ENCODE measurements at places on chromosomes 3 and 15.

DNA sequence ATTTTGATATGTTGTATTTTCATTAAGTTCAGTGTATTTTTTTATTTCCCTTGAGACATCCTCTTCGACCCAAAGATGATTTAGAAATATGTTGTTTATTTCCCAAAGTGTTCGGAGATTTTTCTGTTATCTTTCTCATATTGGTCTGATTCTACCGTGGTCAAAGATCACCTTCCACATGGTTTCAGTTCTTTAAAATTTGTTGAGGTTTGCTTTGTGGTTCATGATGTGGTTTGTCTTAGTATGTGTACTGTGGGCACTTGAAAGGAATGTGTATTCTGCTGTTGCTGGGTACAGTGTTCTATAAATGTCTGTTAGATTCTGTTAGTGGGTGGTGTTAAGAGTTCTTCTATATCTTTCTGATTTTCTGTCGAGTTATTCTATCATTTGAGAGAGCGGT is 103.4 kb upstream of the FHIT start:
- DNase-seq: no peak

DNA sequence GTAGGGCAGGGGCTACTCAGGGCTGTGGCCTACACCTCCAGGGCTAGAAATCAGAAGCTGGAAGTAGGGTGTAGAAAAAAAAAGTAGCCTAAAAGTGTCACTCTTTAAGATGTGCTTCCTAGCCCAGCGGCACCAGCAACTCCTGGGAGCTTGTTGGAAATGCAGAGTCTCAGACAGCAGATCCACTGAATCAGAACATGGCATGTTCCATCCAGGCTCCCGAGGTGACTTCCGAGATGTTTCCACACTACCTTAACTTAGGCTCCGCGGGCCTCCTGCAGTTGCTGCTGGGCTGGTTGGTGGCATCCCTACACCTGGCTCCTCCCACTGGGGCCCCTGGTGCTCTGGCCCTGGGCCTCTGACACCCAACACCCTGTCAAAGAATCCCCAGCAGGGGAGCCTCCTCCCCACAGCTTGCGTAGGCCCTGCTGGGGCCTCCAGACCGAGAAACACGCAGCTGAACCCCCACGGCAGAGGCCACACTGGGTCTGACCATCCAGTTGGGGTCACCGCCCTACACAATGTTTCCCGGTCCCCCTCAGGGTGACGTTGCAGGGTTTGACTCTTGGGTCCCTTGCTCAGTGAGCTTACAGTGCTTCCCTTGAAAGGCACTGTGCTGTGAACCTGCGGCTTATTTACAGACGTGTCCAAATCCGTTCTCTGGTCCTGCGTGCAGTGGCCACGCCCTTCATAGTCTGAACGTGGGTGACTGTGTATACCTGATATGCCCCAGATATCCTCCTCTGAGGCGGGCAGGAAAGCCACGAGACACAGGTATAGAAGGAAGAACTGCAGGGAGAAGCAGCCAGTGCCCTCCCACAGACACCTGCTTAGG is 46.5 kb downstream of the FAM174B start:
- no peak for DNase-seq

DNA sequence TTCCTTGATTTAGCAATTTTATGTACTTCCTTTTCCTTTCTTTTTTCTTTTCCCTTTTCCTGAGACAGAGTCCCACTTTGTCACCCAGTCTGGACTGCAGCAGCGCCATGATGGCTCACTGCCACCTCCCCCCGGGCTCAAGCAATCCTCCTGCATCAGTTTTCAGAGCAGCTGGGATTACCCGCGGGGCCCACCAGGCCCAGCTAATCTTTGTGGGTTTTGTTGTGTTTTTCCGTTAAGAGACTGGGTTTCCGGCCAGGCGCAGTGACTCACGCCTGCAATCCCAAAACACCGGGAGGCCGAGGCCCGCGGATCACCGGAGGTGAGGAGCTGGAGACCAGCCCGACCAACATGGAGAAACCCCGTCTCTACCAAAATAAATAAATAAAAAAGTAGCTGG is 17.7 kb downstream of the GOLGA8S start:
- DNase-seq: no peak

GRCh38 chr3:50574444-50574831 is 5.1 kb downstream of the HEMK1 start:
- peak; percentile 27 for DNase-seq

- no peak for DNase-seq
These were observed 63.2 kb upstream of the HES1 start for GRCh38 chr3:194072691-194073279.

DNA sequence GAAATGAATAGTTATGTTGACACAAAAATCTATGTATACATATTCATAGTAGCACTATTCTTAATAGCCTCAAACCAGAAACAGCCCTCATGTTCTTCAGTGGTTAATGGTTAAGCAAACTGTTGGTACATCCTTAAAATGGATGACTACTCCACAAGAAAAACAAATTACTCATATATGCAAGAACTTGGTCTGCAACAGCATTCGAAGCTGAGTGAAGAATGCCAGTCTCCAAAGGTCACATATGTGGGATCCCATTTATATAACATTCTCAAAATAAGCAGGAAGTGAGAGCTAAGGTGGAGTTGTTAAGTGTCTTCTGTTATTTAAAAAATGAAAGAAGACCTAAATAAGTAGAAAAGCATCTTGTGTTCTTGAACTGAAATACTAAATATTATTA is 365.7 kb downstream of the GABRG3 start:
- DNase-seq: no peak

DNA sequence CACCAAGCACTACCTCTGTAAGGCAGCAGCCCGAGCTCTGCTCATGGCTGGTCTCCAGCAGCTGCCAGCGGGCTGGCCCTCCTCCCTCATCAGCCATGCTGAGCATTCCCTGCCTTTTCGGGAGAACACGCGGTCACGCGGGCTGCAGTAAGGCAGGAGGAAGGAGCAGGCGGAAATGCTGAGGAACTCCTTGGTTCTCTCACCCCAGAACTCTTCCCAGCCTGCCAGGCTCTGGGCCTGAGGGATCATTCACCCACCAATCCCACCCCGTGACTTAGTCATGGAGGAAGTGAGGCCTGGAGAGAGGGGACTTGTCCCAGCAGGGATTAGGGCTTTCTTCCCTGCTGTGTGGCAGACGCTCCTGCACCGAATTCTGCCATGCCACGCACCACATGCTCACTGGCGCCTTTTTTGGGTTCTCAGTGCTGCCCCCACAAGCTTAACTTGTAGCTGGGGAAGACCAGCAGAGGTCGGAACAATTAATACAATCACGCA is 42.9 kb upstream of the RPL32 start:
- no peak for DNase-seq

DNA sequence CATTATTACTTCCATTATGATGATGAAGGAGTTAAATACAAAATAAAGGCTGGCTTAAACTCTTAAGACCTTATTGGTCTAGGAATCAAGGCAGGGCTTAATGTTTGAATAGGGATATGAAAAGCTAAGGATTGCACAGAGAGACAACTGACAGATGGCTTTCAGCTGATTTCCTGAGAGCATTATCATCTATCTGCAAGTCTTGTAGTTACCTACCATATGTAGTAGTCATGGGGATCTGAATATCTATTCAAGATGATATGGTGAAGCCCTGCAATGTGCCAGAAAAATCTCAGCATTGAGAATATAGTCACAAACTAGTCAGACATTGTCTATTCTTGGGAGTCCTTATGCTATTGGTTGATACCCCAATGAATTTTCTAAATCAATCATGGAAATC is 47.5 kb upstream of the CHMP2B start:
- no peak for DNase-seq

- no peak for DNase-seq
These were observed 40.8 kb upstream of the IQCF6 start for GRCh38 chr3:51819709-51820406.

DNA sequence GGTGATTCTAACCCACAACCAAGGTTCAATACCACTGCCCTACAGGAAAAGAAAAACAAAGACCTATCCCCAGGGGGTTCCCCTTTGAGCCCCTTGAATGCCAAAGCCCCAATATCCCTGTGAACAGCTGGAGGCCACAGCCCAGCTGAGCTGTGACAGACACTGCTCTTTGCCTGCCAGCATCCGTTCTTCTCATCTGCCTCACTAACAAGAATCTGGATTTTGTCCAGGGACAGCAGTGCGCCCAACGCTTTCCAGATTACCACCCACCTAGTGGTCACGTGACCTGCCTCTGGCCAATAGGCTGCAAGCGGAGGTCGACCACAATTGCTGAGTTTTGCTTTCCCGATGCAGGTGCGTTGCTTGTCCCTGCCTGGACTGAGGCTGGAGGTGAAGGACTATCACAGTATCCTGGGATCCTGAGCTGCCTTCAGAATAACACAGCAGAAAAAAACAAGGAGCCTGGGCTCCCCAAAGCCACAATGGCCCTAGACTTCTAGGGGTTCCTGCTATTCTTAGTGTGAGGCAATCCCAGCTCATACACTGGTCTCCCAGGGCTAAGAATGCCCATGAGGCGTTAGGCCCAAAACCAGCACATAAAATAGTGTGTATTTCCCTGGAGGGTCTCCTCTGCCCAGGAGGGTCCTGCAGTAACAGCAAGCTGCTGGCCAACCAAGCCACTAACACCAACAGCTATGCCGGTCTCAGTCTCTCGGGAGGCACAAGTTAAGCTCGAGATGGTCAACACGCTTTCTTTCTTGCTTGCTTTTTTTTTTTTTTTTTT is 13.8 kb downstream of the BDH1 start:
- DNase-seq: no peak

DNA sequence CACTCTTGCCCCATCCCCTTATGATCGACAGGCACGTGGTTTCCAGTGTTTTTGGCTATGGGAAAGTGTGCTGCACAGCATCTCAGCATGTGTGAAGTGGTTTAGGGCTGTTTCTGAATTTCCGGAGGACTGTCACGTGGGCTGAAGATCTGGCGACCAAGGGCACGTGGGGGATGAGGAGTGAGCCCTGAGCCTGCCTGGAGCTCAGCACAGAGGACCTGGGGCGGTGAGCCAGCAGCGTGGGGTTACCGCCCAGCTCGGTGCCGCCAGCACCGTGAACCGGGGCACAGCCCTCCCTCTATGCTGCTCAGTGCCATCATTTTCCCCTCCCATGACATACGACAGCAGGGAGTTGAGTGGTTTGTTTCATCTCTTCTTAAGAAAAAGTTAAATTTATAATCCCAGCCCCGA is 150.2 kb downstream of the DNAJB8 start:
- peak; percentile 74 for DNase-seq

GRCh38 chr3:182294256-182294655 is 499.0 kb upstream of the ATP11B start:
- DNase-seq: no peak

GRCh38 chr3:72266016-72266370 is 481.0 kb upstream of the PROK2 start:
- no peak for DNase-seq

DNA sequence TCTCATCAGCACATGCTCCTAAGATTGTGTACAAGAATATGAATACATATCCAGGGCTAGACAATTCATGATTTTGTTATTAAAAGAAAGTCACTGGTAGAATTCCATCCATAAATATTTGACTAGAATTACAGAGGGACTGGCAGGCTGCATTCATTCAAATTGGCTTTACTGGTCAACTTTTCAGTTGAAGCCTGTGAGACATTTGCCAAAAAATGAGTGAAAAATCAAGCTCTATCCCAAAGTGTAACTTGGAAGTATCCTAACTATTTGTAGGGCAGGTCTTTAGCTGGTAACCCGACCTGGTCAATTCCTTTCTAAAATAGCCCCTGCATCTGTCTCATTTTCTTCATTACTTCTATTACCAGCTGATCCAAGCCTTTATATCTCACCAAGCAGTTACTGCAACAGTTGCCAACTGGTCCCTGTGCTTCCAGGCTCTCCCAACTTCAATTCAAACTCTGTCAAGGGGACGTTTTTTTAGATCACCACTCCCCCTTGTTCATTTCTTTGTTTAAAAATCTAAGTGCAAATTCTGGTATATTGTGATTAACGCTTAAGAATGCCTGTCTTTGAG is 173.1 kb upstream of the TBL1XR1 start:
- no peak for DNase-seq

DNA sequence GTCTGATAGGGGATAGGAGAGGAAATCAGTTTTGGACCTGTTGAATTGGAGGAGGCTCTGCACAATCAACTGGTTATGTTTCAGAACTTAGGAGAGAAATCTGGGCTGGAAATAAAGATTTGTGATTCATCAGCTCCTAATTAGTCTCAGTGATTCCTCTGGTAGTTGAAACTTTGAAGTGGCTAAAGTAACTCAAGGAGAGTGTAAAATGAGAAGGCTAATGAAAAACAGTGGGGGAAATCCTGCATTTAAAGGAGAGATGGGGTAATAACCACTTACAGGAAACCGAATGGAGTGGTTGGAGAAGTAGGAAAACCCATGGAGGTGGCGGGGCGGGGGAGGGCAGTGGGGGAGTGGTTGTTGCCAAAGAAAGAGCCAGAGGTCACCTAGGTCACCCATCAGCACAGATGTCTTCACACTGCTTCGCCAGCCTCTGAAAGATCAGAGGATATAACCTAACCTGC is 32.6 kb downstream of the MAP2K5 start:
- no peak for DNase-seq

DNA sequence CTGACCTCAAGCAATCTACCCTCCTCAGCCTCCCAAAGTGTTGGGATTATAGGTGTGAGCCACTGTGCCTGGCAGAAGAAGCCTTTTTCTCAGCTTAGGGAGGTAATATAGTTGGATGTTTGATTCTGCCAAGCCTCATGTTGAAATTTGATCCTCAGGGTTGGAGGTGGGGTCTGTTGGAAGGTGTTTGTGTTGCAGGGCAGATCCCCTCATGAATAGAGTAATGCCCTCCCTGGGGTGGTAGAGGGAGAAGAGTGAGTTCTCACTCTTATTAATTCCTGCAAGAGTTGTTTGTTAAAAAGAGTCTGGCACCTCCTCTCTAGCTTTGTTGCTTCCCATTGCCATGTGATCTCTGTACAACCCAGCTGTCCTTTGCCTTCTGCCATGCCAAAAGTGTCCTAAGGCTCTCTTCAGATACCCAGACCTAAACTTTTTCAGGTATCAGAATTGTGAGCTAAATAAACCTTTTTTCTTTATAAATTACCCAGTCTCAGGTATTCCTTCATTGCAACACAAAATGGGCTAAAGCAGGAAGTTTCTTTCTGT is 16.4 kb downstream of the NECTIN3 start:
- DNase-seq: no peak

- no peak for DNase-seq
These were observed 135.3 kb downstream of the FNDC3B start for GRCh38 chr3:172174513-172175253.

GRCh38 chr3:113136071-113136470 is 75.3 kb upstream of the BOC start:
- peak; percentile 2 for DNase-seq

GRCh38 chr3:179174316-179174715 is 26.2 kb downstream of the PIK3CA start:
- no peak for DNase-seq

- no peak for DNase-seq
These were observed 154.6 kb upstream of the TLE3 start for GRCh38 chr15:70252056-70252950.
